Hypothalamus (tissue), 51 donors: ENCODE measurements at places on chromosomes 1 and 21.

DNA sequence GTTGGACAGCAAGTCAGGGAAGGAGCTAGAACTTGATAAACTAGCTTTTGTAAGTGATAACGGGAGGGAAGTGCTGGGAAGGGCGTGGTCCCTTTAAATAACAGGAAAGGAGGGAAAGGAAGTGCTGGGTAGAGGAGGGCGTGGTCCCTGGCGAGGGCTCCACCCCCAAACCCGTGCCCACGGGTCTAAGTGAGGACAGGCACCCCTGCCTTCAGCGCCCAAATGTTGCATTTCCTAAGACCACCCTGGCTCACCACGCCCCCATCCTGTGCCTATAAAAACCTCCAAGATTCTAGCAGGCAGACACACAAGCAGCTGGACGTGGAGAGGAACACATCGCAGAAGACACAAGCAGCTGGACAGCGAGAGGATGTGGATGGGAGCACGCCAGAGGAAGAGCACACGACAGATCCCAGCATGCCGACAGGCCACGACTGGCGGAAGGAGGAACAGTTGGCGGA lies 58.5 kb downstream of the PALMD start:
- no peak for DNase-seq

DNA sequence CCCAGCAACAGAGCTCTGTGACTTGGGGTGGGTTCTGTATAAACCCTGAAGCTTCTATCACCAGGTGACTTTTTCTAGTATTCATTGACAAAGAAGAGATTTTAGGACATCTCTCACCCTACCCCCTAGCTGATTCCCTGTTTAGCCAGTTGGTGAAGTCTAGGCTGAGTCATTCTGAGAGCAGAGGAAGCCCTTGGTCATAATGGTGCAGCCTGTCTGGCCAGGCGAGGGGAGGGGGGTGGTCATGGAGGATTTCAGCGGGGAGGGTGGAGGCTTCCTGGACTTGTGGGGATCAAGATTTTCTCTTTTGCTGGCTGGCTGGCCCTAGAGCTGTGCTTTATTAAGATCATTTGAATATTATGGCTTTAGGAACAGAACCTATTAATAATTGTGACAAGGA lies 262.6 kb downstream of the CAMTA1 start:
- no peak for DNase-seq

- DNase-seq = no peak
These were observed 735 bp downstream of the NBL1 start for GRCh38 chr1:19644681-19645410.

- no peak for DNase-seq
These were observed 22.1 kb downstream of the GRIK3 start for GRCh38 chr1:37012226-37012625.

DNA sequence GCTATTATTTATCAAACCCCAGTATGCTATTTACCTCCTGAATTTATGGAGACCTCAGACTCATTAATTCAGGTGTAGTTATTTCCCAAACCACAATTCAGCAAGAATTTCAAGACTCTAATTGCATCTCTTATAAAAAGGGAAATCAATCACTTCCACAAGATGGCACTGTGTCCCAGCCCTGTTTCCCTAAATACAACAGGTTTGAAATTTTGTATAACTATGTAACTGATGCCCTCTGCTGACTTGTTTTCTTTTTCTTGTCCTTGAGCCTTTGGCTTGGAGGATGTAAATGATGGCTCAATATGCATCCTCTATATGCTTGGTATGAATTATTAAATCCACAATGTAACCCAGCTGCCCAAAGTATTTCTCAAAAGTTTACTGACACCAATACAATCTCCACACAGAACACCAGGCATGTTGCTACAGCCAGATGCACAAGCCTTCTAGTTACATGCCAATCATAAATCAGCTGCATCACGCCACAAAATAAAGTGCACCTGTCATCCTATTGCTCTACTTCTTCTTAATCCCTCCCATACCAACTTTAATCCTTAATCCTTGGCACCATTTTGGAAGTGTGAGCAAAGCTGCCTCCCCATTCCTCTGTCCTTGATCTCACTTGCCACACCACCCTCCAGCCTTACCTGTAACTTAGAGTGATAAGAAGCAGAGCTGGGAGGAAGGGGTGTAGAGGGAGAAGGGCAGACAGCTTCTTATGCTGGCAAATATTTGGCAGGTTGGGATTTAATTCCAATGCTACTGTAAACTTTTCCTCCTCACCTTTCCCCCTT lies 9.0 kb downstream of the C1orf105 start:
- peak; percentile 35 for DNase-seq

- no peak for DNase-seq
These were observed 343.1 kb upstream of the DUSP10 start for GRCh38 chr1:222084996-222085395.

DNA sequence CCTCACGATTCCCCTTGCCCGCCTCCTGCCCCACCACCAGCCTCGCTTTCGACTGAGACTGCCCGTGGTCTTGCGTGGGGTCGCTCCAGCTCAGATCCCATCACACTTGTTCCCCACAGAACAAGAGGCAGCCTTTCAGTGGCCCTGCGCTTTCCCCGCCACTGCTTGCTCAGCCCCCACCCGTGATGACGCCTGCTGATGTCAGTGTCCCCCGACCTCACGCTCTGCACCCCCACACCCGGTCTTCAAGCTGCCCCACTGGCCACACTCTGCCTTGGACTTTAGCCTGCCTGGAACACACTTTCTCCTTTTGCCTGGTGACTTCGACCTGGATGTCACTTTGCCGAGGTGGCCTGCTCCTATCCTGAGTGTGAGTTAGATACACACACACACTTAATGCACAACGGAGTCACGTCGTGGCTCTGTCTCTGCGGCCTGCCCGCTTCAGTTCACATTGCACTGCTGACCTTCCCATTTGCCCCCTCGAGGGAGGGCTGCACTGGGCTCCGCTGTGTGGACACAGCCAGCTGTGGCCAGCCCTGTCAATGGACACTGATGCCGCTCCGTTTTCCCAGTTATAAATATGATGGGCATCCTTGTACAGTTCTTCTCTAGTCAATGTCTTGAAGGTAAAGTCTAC lies 13.0 kb downstream of the AGPAT3 start:
- no peak for DNase-seq

- no peak for DNase-seq
These were observed 34.1 kb upstream of the SLC25A33 start for GRCh38 chr1:9505143-9505542.

GRCh38 chr1:184222652-184223052 lies 164.2 kb upstream of the C1orf21 start:
- DNase-seq = no peak

GRCh38 chr1:71224741-71225377 lies 144.0 kb upstream of the ZRANB2 start:
- no peak for DNase-seq

DNA sequence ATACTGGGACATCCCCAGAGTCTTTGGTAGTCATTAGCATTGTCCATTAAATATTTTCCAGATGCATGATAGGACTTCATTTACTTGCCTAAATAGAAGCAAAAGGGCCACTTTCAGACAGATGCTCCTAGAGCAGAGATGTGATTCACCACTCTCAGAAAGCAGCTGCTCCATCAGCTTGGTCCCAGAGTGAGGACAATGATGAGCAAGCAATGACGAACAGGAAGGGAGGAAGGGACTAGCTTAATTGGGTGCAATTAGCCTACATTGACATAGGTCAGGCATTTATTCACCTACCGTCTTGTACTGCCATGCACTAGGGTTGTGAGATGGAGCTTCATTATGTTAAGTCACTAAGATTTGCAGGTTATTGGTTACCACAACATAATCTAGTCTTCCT lies 85.1 kb upstream of the PLXNA2 start:
- DNase-seq = no peak

DNA sequence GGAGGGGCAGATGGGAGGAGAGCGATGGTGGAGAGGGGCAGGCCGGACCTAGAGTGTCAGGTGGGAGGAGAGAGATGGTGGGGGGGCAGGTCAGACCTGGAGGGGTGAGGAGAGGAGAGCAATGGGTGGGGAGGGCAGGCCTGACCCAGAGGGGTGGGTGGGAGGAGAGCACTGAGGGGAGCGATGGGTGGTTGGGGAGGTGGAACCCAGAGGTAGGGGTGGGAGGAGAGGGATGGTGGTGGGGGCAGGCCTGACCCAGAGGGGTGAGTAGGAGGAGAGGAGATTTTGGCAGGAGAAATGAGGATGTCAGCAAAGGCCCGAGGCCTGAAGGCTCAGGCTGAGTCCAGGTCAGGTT lies 157.3 kb upstream of the VAMP3 start:
- no peak for DNase-seq

DNA sequence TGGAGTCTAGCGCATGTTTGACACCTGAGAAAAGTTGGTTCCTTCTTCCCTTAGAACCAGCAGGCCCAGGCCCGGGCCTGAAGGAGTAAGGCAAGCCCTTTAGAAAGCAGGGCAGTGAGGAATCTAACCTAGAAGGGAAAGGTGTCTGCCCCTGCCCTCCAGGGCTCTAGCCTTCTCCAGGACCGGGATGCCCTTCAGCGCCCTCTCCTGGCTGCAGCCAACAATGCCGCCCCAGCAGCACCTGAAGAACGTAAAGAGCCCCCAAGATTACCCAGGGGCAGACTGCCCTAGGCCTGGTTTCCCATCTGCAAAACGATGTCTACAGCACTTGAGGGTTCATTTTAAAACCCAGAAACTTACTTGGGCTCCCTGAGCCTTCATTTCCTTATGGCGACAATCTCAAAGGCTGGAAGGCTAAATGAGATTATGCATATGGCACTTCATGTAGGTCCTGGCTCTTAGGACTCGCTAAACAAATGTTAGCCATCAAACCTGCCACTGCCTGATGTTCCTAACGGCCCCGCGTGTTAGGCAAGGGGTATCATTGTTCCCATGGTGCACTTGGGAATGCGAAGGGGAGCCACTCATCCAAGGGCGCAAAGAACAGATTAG lies 106.7 kb upstream of the KLHDC7A start:
- no peak for DNase-seq

GRCh38 chr21:27614231-27614630 lies 647.3 kb upstream of the ADAMTS5 start:
- DNase-seq = no peak

DNA sequence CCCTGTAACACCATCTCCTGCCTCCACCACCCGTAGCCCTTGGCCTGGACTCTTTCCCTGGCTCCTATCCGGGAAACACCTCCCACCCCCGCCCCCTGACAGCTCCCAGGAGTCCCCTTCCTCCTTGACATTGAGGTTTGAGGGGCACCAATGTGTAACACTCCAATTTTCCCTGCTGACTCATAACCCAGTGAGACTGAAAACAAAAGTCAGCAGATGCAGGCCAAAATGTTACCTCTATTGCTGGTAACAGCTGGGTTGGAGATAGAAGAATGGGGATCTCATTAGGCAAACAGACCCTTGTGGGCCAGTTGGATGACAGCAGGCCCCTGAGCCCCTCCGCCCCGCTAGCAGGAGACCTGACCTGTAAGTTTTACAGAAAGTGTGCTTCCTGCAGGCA lies 237.2 kb downstream of the KAZN start:
- no peak for DNase-seq
